HCT116 (cell line): ENCODE measurements at places on chromosomes 7 and 10. TPM values are rescaled to one million over a fixed set of nuclear protein-coding genes. Genes with fewer than 3 reads are reported as not detected.
A peak's percentile ranks its signal among the peaks of the same experiment; 100 is the strongest.

The HOXA1 gene
- 2.8 TPM for total RNA-seq

The NUPR2 gene
- total RNA-seq, result not detected

The TYW1B gene
- total RNA-seq, result 2.4 TPM

- no peak overlapping the region for H3K27ac ChIP-seq
- no peaks in the 10 kb centered on the region for H3K27me3 ChIP-seq
These were observed 26.6 kb upstream of the WNT8B start for GRCh38 chr10:100436255-100436654.

- H3K4me1 ChIP-seq, result peaks cover 11% of the 10 kb centered on the region
- H3K27me3 ChIP-seq, result no peaks in the 10 kb centered on the region
- DNase-seq, result no peak
- no peaks in the 10 kb centered on the region for H3K36me3 ChIP-seq
These were observed 72.1 kb downstream of the GRB10 start for GRCh38 chr7:50710441-50711154.

DNA sequence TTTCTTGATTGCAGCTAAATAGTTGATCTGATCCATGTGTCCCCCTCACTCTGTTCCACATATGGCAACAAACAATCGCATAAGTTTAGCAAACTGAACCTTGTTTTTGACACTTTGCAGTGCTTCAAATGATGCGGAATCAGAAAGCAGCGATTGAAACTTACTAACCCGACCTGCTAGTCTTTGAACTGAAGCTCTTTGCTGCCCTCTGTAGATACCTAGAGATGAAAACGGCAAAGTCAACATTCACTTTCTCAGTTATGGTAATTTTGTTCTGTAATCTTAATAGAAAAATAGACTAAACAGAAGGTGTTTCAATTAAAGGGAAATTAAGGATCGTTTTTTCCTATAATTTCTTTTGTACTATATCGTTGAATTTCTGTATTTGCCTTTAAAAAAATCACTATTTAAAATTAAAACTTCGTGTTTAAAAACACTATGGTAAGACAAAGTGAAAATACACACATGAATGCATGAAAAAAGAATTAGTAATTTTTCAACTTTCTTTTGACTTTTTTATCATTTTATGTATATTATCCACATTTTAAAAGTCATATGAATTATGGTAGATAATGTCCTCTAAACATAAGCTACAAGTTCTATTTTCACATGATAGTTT lies 276.5 kb downstream of the MAGI2 start:
- no peak overlapping the region for H3K4me3 ChIP-seq
- H3K36me3 ChIP-seq, result no peaks in the 10 kb centered on the region

The TMEM270 gene
- total RNA-seq, result 1.1 TPM

DNA sequence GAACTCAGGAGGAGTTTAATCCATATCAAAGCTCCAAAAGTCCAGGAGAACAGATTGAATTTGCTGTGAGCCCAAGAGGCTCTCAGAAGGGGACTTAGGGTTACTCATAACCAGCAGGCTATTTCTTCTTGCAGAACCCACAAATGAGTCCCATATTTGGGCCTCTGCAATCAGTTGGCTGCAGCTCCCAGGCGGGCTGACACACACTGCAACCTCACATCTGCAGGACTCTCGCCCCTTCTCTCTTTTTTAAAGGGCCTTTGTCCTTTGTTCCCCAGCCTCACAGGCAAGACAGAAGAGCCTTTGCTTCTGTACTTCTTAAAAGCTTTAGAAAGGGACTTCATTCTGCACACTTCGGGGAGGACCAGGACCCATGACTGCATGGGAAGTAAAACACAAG lies 26.7 kb downstream of the CREB3L2 start:
- peaks cover 44% of the 10 kb centered on the region for H3K4me1 ChIP-seq
- no peak overlapping the region for H3K27ac ChIP-seq
- no peaks in the 10 kb centered on the region for H3K27me3 ChIP-seq
- no peaks in the 10 kb centered on the region for H3K36me3 ChIP-seq

The HERPUD2 gene
- 20.5 TPM for total RNA-seq

The OR9A2 gene
- not detected for total RNA-seq

The PNLIP gene
- total RNA-seq, result 1.3 TPM

DNA sequence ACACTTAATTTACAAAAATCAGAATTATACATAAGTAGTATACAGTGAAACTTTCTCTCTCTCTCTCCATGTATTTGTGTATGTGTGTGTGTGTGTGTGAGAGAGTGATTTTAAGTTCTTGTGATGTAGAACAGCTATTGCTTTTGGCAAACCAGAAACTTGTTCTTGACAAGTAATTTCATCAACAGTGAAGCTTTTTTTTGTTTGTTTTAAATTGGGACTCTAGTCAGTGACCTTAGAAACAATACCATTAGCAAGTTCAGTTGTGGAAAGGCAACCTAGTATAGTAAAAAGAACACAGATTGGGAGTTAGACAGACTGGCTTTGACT lies 319.1 kb downstream of the PTEN start:
- H3K27me3 ChIP-seq, result no peaks in the 10 kb centered on the region
- DNase-seq, result no peak
- H3K4me3 ChIP-seq, result no peak overlapping the region
- no peaks in the 10 kb centered on the region for H3K36me3 ChIP-seq
- H3K4me1 ChIP-seq, result no peaks in the 10 kb centered on the region

The TCF7L2 gene
- 164 TPM for total RNA-seq

The GSAP gene
- not detected for total RNA-seq

DNA sequence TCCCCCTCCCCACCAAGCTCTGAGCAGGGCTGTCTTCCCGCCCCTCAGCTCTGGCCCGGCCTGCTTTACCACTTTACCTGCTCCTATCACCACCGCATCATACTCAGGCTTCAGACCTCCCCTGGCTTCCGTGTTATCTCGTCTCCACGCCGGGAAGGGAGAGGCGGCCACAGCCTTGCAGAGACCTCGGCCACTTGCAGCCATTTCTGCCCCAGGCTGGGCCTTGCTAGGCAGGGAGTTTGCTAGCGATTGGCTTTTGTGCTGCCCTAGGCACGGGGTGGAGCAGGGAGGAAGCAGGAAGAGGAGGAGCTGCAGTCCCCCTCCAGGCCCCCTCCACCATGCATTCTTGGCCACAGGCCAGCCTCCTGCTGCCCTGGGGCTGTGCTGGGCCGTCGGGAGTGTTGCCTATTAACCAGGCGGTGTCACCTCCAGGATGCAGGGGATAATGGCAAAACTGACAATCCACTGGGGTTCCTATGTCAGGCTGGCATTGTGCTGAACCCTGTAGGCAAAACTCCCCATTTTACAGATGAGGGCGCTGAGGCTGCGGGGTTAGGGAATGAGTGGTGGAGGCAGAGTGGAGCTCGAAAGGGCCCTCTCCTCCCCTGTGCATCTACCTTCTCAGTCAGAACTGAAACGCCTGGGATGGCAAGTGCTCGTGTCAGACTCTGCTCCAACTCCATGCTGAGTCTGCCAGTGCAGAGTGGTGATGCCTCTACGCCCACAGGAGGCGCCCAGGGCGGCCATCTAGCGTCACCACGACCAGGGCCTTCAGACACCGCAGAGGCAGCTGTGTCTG lies at the start of gene PYROXD2:
Gene PYROXD2 (minus strand): TSS at position 251 of the 799 bp plus-strand sequence. CDS start 47 bp downstream, at position 204.
- H3K36me3 ChIP-seq, result 0 out of 2 replicates have a peak, but pooled peaks cover 3% of the 10 kb centered on the region
- H3K27me3 ChIP-seq, result no peaks in the 10 kb centered on the region
- peak within 1 kb of the TSS; percentile 82 for H3K4me3 ChIP-seq
- DNase-seq, result peak; percentile 81

- DNase-seq, result no peak
- H3K4me3 ChIP-seq, result no peak overlapping the region
- peaks cover 77% of the 10 kb centered on the region for H3K4me1 ChIP-seq
- no peaks in the 10 kb centered on the region for H3K27me3 ChIP-seq
- no peaks in the 10 kb centered on the region for H3K36me3 ChIP-seq
These were observed 11.8 kb downstream of the PODXL start for GRCh38 chr7:131544449-131545301.

GRCh38 chr10:114754445-114755320 lies 66.9 kb upstream of the FHIP2A start:
- peaks cover 31% of the 10 kb centered on the region for H3K4me1 ChIP-seq
- H3K27me3 ChIP-seq, result no peaks in the 10 kb centered on the region
- H3K27ac ChIP-seq, result peak overlapping the region; percentile 32; the same call in 1 of the 2 replicates
- DNase-seq, result peak; percentile 78

DNA sequence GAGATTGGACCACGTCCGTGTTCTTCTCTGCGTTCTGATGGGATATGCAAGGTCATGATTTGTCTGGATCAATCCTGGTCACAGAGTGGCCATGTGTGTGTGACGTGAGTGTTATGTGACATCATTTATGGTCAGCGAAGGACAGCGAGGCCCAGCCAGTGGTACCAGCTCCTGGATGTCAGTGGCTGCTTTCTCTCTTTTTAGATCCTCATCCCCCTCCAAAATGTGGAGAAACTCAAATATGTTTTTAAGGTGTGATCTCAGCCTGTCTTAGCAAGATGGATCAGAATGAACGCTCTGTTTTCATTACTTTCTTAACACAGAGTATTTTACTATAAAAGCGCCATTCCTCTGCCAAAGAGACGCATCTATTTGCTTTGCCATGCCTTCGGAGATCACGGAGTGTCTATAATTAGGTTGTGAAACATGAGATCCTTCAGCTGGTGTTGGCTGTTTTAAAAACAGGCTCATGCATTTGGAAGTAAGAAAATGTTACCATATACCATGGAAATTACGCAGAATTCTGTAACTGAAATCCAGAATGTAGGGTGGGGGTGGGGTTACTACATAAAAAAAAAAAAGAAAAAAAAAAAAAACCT lies 245.5 kb upstream of the TCERG1L start:
- H3K36me3 ChIP-seq, result no peaks in the 10 kb centered on the region
- H3K4me3 ChIP-seq, result no peak overlapping the region
- H3K4me1 ChIP-seq, result no peaks in the 10 kb centered on the region
- no peak for DNase-seq
- H3K27me3 ChIP-seq, result 0 out of 2 replicates have a peak, but pooled peaks cover 9% of the 10 kb centered on the region

GRCh38 chr10:112304267-112304859 lies 21.2 kb downstream of the TECTB start:
- H3K36me3 ChIP-seq, result no peaks in the 10 kb centered on the region
- H3K27ac ChIP-seq, result no peak overlapping the region

DNA sequence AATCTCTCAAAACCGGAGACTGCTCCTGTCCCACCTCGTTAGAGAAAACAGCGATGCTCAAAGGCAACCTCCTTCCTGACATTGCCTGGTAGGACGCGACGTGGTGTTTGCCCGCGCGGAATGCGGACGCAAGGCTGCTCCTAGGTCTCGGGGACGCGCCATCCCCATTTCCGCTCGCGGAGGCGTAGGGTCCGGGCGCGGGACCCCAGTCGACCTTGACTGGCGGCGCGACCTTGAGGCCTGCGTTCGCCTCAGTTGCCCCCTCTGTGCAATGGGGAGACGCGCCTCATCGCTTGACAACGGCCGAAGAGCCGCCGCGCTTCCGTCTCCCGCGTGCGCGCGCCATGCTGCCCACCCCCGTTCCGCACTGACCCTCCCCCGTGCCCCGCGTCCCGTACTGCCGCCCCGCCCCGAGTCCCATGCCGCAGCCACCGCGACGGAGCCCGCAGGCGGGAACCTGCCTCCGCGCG lies 412 bp upstream of the PPIA start:
- peak; percentile 16 for DNase-seq
- peaks cover 13% of the 10 kb centered on the region for H3K36me3 ChIP-seq
- H3K27ac ChIP-seq, result peak overlapping the region; percentile 93
- H3K27me3 ChIP-seq, result no peaks in the 10 kb centered on the region
- H3K4me3 ChIP-seq, result peak overlapping the region; percentile 96
- H3K4me1 ChIP-seq, result peaks cover 9% of the 10 kb centered on the region; the same call in 1 of the 2 replicates
